ENCODE measurements at places on chromosomes 12 and 14.

DNA sequence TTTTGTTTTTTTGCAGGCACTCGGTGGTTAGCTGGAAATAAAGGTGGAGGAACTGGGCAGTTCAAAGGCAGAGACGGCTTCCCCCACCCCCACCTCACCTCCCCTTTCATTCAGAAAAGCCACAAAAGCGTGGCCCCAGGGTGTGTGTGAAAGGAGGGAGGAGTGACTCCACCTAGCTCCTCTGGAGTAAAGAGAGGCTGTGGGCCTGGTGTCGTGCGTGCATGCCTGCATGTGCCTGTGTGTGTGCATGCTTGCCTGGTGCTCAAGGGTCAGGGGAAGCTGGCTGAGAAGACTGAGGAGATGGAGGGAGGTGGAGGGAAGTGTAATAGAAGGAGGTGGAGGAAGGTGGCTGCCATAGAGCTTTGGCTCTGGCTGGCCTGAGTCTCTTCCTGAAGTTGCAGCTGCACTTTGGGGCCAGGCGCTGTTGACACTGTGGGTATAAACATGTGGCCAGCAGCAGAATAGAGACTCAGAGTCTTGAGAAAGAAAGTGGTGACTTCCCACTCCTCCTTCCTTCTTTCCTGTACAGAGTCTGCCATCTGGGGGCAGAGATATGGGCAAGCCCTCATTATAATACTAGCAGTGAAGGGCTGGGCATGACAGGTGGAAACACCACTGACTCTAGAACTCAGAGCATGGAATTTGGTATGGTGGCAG lies 36.9 kb upstream of the SINHCAF start:
- DNase-seq = peak; percentile 1

DNA sequence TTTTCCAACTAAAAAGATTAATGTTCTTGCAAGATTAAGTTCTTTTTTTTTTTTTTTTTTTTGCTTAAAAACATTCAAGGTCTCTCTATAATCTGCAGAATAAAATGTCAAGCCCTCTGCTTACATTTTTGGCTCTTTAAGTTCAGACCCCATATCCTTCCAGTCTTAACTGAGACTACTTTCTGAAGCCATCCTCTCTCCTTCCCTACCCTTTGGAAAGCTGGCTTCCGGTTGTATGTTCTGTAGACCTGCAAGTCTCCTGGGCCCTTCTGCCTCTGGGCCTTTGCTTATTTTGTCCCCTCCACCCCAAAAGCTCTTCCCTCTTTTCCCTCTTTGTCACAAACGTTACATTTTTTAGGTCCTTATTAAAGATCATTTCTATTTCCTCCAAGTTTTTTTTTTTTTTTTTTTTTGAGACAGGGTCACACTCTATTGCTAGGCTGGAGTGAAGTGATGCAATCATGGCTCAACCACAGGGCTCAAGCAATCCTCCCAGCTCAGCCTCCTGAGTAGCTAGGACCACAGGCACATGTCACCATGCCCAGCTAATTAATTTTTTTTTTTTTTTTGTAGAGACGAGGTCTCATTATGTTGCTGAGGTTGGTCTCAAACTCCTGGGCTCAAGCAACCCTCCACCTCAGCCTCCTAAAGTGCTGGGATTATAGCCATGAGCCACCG lies 46.5 kb downstream of the PTPRB start:
- no peak for DNase-seq

GRCh38 chr12:107500307-107500706 lies 185.3 kb upstream of the PWP1 start:
- no peak for DNase-seq

- DNase-seq = no peak
These were observed 219.1 kb downstream of the RBM19 start for GRCh38 chr12:113747017-113747416.

DNA sequence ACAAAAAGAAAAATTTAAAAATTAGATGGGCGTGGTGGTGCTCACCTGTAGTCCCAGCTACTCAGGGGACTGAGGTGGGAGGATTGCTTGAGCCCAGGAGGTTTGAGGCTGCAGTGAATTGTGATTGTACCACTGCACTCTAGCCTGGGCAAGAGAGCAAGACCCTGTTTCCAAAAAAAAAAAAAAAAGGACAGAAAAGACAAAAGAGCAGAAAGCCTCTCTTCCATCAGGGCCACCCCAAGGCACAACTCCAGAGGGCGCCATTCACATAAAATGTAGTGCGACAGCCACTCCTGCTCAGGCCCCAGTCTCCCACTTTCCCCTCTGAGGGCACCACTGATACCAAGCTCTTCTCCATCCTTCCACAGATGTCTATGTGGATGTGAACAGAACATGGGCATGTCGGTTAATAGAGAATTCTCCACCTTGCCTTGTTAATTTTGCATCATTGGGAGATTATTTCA lies 41.8 kb downstream of the DGLUCY start:
- no peak for DNase-seq

GRCh38 chr14:94337274-94337673 lies 14.1 kb upstream of the SERPINA6 start:
- DNase-seq = no peak

- no peak for DNase-seq
These were observed 484.4 kb downstream of the ATP23 start for GRCh38 chr12:58425481-58426392.
